Activated CD4-positive, alpha-beta T cell treated with anti-CD3 and anti-CD28 coated beads for 24 hours (primary cell): ENCODE measurements at places on chromosomes 1 and 21.

GRCh38 chr1:66351478-66351877 lies 182.5 kb upstream of the SGIP1 start:
- no peak for DNase-seq

DNA sequence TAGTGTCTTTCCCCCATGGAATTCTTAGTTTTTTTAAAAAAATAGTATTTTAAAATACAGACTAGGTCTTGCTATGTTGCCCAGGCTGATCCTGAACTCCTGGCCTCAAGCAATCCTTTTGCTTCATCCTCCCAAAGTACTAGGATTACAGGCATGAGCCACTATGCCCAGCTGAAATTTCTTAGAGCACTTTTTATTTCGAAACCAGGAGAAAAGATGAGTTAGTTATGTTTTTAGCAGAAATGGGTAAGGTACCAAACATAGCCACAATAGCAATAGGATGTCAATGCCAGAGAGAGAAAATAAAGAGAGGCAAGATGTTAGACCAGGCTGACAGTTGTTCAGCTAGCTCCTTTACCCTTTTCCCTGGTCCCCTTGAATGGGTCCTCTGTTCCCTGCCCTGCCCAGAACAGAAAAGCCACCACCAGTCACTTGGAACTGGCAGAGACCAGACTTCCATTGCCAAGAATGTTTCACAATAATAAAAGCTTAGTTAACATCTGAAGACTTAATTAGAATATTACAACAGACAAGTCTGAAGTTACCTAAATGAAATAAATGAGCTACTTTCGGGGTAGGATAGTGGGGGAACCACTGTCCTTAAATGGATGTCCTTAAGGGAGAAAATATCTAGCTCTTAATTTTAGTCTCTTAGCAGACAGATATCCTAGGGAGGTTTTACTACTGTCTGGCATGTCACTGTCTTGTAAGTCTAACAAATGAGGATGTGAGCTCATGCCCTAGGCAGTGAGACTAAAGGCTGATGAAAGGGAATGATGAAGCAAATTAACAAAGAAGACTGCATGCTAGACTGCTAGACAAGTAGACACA lies 54.3 kb downstream of the ABL2 start:
- no peak for DNase-seq

DNA sequence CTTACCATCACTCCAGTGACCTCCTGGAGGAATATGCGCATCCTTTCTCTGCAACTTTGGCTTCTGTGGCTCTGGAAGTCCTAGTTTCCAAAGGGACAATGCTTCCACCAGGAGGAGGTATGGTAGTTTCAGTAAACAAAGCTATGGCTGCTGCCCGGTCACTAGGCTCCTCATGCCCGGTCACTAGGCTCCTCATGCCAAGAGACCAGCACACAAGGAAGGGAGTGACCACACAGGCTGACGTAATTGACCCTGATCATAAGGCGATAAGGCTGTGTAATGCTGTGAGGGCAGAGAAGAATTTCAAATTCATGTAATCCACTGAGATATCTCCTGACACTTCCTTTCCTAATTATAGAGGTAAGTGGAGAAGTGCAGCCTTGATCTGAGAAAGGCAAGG lies 102.9 kb downstream of the DTL start:
- no peak for DNase-seq

GRCh38 chr1:233723387-233723786 lies 109.5 kb downstream of the KCNK1 start:
- no peak for DNase-seq

DNA sequence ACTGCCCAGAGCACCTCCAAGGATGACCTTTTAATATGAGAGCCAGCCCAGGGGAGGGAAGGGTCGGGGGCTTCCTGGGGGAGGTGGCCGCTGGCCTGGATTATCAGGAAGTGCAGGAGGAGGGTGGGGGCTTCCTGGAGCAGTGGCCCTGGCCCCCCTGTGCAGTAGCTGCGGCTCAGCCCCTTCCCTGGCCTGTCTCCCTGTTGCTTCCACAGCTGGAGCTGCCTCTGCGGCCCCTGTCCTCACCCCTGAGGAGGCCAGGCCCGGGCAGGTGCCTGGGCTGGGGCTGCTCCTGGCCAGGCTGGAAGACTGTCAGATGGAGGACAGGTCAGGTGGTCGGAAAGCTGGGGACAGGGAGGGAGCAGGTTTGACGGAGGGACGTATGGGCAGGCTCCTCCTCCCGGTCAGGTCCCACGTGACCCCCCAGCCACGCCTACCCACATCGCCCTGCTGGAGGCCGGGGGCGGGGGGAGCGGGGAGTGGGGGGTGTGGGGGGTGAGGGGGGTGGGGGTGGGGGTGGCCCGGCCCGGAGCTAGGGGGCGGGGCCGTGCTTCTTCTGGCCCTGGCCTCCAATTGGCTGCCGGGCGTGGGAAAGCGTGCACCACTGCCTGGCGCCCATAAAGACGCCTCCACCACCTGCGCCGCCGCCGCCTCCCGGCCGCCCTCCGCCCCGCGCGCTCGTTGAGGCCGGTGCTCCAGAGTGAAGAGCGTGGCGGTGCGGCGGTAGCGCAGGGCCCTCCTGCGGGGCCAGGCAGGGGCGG lies 10.2 kb upstream of the TNFRSF14 start:
- peak; percentile 69 for DNase-seq

DNA sequence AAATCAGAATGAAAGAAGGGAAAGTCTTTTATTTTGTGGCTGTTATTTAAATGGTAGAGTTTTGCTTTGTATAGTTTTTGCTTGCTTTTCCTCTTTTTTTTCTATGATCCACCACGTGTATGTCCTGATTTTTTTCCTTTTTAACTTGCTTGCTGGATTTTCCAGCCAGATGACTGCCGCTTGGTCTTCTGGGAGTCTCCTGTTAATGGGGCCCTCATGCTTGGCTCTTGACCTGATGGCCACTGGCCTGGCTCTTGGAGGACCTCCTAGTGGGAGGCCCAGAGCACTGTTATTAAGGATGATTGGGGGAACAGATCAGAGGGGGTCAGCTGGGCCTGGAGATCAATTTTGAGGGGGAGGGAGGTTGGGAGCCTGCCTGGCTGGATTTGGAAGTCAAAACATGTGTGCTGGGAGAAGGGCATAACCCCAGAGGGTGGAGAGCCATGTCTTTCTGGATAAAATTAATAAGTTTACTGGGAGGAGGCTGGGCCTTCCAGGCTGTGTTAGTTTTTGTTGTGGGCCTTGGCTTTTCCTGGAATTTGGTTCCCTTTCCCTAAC lies 1.2 kb downstream of the FGGY start:
- DNase-seq = no peak

DNA sequence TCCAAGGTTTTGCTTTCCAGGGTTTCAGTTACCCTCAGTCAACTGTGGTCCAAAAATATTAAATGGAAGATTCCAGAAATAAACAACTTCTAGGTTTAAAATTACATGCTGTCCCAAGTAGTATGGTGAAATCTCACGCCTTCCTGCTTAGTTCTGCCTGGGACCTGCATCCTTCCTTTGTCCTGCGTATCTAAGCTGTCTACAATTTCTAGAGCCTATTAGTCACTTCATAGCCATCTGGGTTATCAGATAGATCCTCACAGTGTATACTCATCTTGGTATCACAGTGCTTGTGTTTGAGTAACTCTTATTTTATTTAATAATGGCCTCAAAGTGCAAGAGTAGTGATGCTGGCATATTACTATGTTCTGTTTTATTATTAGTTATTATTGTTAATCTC lies 157.7 kb downstream of the ROR1 start:
- DNase-seq = no peak

- DNase-seq = no peak
Measured at GRCh38 chr1:82534996-82535395, 734.3 kb downstream of the ADGRL2 start.

GRCh38 chr1:47182676-47183235 lies 7.1 kb downstream of the PDZK1IP1 start:
- DNase-seq = no peak

DNA sequence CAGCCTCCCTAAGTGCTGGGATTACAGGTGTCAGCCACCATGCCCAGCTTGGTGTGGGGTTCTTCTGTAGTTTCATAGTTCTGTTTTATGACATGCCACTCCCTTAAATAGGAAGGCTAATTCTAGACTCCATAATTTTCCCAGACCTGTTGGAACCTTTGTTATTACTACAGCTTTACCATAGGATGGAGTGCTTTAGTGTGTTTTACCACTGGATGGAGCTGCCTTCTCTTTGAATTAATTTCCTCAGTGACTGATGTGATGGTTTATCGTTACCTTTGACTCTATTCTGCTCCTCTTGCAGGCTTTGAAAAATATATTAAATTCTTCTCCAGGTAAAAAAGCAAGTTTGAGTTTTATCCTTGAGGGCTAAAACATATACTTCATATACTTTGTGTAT lies 84.6 kb upstream of the NEK7 start:
- DNase-seq = no peak

DNA sequence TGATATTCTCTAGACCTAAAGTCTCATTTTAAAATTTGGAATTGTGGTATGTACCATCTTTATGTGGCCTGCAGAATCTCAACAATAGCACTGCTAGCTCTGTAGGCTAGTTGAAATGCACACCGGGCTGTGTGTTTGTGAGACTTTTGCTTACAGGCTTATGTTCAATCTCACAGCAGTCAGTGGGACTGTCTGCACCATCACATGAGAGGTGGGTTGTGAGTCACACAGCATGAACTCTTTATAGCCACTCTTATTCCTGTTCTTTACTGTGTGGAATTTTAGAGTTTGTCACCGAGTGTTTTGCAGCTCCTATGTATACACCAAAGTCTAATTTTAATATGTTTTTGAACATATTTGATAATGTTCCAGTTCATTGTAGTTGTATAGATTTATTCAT lies 74.6 kb downstream of the RASAL2 start:
- no peak for DNase-seq

- DNase-seq = no peak
Measured at GRCh38 chr1:179311149-179311700, 17.6 kb downstream of the SOAT1 start.

DNA sequence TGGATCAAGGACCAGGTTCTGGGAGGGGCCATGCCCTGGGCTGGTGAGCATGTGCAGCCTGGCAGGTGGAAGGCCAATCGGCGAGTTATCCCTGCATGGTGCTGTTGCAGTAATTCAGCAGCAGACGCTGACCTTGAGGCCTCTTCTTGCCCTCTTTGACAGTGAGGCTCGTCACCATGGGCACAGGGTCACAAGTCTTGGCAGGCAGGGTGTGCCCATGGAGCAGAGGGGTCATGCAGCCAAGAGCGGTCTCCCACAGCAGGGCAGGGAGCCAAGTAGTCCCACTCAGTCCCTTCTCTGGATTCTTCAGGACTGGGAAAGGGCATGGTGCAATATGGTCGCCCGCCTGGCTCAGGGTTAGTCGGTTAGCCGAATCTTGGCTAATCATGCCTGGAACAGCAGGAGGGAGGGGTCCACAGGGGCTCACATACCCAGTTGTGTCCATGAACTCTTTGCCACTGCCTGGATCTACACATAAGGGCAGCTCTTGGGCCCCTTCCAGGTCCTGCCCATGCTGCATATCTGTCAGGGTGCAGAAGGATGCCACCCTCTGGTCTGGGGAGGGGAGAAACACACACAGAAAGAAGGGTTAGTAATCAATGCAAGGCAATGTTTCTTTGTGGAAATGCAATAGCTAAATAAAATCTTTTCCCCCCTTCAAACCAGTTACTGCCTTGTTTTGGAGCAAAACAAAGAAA lies 226.8 kb downstream of the SIPA1L2 start:
- DNase-seq = no peak

DNA sequence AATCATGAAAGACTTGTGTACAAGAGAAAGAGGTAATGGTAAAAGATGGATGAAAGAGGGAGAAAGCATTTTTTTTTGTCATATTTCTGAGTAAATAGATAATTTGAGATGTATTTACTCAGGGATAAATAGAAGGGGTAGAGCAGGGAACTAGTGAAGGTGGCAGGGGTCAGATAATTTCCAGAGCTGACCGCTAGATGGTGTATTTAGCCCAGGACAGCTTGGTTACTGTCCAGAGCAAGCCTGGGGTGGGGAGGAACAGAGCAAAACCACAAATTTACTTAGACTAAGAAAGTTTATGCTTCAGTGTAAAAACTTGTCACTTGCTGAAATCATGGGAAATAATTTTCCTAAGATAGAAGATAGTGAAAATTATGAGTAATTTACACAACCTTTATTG lies 91.5 kb downstream of the XCL2 start:
- no peak for DNase-seq

DNA sequence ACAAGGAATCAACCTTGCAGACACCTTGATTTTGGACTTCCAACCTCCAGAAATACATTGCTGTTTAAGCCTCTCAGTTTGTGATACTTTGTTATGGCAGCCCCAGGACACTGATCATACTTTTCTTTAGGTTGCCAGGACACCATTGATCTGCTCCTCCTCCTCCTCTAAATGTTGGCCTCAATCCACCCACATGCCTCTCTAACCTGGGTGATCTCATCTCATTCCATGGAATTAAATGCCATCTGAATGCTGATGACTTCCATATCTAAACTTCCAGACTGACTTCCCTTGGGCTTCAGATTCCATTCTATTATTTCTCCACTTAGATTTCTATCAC lies 7.4 kb upstream of the PPP1R15B start:
- DNase-seq = no peak

- DNase-seq = no peak
Measured at GRCh38 chr1:37234941-37235418, 200.7 kb upstream of the GRIK3 start.

GRCh38 chr1:2189459-2190425 lies 4.8 kb downstream of the FAAP20 start:
- peak; percentile 76 for DNase-seq

DNA sequence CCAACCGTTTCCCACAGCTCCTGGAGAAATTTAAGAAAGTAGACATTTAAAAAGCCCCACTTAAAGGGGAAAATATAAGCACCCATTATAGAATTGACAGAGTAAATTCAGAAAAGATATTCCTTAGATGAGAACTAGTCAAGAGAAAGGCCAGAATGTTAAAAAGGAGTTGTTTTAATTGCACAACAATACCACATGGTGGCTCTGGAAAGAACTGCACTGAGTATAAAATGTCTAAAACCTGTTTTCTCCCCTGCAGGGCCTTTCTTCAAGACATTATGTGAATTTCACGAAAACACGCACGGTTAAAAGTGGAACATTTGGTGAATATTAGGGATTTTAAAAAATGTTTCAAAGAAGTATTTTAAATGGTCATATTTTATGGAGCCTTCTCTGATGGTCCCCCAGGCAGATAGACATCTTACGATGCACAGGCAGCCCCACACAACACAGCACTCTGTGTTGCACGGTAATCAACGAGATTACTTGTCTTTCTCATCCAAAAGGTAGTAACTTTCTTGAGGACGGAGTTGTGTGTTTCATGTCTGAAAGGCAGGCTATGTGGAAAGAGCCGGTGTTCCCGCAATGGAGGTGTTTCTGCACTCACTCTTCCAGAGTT lies 101.9 kb downstream of the PRRX1 start:
- no peak for DNase-seq

- no peak for DNase-seq
Measured at GRCh38 chr1:218996362-218996761, 177.3 kb upstream of the LYPLAL1 start.

- DNase-seq = no peak
Measured at GRCh38 chr1:77888781-77889642, 588 bp downstream of the NEXN start.

DNA sequence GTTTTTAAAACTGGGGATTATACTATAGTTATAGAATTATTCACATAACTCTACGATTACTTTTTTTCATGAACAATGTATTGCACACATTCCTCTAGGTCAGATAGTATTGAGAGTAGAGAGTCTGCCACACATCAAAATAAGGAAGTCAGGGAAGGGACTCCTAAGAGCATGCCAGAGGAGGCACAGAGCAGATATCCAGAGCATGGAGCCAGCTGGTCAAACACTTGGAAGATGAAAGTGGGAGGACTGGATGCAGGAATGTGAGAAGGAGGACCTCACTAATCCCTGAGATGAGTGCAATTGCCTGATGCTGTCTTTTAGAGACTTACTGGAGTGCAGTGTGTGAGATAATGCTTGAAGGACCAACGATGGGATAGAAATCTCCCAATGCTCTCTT lies 9.6 kb upstream of the RFX5 start:
- no peak for DNase-seq
